ENCODE measurements at places on chromosomes 16 and 17. TPM values are rescaled to one million over a fixed set of nuclear protein-coding genes. Genes with fewer than 3 reads are reported as not detected.

DNA sequence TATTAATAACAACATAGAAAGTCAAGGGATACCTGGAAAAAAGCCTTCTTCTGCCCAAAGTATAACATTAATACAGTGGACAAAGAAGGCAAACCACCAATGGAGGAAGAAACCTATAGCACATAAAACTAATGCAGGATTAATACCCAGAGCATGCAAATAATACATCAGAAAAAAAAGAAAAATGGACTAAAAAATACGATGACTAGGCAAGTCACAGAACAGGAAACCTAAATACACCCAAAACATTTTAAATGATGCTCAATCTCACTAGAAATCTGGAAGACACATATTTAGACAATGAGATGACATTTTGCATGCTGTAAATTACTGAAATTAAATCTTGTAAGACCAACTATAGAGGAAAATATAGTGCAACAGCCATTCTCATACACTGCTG lies 55.9 kb downstream of the MED13 start:
- no peak for DNase-seq

DNA sequence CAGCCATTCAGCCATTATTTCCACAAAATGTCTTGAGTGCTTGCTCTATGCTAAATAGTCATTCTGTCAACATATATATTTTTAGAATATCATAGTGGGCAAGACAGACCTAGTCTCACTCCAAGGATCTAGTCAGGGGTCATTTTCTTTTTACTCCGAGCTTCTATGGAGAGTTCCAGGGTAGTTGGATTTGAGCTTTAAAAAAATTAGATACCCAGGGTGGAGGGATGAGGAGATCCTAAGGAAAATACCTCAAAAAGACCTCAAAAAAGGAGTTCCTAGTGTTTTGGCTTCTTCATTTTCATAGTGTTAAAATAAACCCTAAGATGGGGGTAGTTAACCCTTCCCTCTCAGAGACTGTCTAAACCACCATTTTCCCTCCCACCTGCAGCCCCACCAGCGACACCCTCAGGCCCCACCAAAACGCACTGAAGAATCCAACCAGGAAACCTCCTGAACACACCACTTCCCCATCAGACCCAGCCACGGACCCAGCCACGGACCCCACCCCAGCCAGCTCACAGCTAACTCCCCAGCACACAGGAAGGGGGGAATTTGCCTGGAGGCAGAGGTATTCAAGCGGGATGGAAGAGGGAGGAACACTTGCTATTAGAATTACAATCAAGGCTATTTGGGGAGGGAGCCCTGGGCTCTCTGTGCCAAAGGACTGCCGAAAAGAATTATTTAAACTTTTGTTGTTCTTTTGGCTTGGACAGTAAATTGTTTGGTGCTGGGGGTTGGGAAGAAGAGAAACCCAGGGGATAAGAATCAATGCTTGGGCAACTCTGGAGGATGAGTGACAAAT lies 2.2 kb downstream of the ETV4 start:
- DNase-seq = no peak

GRCh38 chr17:50816771-50817751 lies 18.3 kb upstream of the WFIKKN2 start:
- no peak for DNase-seq

DNA sequence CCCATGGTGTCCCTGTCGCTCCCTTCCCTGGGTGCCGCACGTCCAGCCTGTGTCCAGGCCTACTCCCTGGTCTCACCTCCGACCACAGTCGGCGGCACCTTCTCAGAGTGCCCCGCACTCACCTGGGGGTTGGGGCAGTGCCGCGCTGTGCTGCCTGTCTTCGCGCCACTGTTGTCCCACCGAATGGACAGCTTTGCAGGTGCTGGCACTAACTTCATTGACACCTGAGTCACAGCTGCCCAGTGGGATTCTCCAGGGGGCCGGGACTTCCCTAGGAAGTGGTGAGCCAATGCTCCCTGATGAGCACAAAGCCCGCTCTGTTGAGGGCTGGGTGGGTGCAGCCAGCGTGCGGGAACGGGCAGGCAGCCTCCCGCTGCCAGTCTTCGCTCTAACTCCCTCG lies 24.3 kb upstream of the DBNDD1 start:
- no peak for DNase-seq

DNA sequence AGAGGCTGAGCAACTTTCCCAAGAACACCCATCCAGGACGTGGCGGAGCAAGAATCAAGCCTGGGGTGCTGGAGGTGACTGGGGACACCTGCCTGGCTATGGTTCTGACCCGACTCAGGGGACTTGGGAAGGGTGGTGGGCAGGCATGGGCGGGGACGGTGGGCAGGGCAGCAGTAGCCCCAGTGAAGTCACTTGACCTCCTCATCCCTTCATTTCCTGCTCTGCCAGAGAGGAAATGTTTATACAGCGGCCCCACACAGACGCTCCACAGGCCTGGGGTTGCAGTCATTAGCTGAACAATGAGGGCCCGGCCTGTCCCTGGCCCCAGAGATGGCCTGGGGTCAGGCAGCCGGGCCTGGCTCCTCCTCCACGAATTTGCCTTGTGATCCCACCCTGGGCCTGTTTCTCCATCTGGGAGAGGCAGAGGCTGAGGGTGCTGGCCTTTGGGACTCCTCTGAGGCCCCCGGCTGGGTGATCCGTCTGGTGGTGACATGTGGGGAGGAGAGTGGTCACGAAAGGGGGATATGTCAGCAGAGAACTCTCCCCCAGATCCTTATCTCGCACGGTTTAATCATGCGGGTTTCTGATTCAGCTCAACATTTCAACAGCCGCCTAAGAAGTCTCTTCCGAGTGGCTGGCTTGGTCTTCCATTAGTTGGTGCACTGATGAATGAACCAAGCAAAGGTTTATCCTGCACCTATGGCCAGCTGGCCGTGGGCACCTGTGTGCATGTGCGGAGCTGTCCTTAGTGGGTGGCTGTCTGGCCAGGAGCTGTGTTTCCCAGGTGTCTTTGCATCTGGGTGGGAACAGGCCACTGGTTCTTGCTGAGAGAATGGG lies 175.9 kb downstream of the IRF8 start:
- no peak for DNase-seq

ATP1B2 gene
- not detected for total RNA-seq

NOG gene
- 94.6 TPM for total RNA-seq

- no peak for DNase-seq
These were observed 635 bp downstream of the SCPEP1 start for GRCh38 chr17:56978441-56979090.

- no peak for DNase-seq
These were observed 36.3 kb downstream of the GNA13 start for GRCh38 chr17:65020284-65020683.

DNA sequence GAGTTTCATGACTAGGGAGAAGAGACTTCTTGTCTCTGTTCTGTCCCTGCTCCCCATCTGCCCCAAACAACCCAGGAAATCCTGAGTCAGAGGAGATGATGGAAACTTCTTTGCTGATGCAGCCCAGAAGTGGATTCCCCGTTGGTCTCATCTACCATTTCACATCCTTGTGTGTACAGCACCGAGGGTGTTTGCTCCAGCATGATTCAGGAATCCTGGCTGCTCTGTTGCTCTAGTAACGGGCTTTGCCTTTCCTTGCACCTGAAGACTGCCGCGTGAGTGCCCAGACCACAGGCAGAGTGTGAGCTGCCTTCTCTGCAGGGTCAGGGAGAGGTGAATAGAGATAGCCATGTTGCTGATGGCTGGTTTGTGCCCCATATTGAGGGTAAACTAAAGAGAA lies 408.4 kb downstream of the CPPED1 start:
- DNase-seq = peak; percentile 14

- peak; percentile 89 for DNase-seq
These were observed 12.7 kb upstream of the STAC2 start for GRCh38 chr17:39238311-39238972.

DNA sequence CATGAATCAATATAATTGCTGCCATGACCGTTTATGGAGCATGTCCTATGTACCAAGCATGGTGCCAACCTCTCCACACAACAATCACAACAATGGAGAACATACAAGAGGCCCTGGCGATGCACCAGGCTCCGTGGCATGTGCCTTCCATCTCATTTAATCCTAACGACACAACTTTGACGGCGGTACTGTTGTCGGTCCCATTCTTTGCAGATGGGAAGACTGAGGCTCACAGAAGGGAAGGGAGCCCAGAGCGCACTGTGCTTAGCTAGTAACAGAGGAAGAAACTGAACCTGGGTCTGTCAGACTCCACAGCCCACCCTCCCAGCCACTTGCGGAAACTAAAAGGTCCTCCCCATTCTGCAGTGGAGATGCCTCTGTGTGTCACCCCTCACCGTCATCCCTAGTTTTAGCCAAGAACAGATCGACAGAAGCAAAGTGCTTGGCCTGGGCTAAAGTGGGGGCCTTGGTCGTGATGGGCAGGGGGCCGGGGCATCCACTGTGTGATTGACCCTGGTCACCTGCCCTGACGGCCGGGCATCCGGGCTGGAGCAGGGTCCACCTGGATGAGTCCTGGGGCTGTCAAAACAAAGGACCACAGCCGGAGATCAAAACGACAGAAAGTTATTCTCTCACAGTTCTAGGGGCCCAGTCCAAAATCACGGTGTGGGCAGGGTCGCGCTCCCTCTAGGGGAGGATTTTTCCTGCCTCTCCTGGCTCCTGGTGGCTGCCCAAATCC lies 183.9 kb downstream of the C16orf95 start:
- DNase-seq = no peak

- DNase-seq = no peak
These were observed 6.6 kb downstream of the TMEM114 start for GRCh38 chr16:8583732-8584131.

- DNase-seq = no peak
These were observed 486.2 kb upstream of the RBFOX1 start for GRCh38 chr16:6846452-6846851.

TBC1D16 gene
- total RNA-seq = 31.7 TPM

MT1F gene
- total RNA-seq = not detected

- no peak for DNase-seq
These were observed 14.2 kb downstream of the AMFR start for GRCh38 chr16:56411123-56411522.

WSCD1 gene
- not detected for total RNA-seq

DNA sequence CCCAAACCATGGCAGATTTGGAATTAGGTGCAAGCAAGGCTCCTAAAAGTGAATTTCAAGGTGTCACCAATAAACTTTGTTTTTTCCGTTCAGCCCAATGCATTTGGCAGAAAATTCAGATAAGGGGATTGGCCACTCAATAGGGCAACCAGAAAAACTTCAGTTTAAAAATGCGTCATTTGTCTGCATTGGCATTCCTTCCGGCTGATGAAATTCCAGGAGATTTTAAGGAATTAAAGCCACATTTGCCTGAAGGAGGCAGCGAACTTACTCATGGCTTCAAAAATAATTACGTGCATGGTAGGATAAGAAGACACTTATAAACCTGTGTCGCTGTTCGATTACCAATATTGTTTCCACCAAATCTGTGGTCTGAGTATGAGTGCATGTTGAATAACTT lies 151.9 kb downstream of the SALL1 start:
- no peak for DNase-seq

GRCh38 chr17:17141860-17142552 lies 64.1 kb downstream of the PLD6 start:
- no peak for DNase-seq

HCRT gene
- not detected for total RNA-seq

MMP25 gene
- total RNA-seq = 1.6 TPM

MYH1 gene
- total RNA-seq = not detected

TAC4 gene
- not detected for total RNA-seq

- DNase-seq = no peak
These were observed 23.1 kb downstream of the CDK5RAP3 start for GRCh38 chr17:47993964-47994363.

GRCh38 chr17:46108120-46108519 lies 85.1 kb downstream of the KANSL1 start:
- no peak for DNase-seq

GNAO1 gene
- not detected for total RNA-seq

GRCh38 chr17:43864161-43864984 lies 17.4 kb downstream of the CD300LG start:
- no peak for DNase-seq

- no peak for DNase-seq
These were observed 33.8 kb downstream of the ZNRF1 start for GRCh38 chr16:75032655-75033054.

- DNase-seq = no peak
These were observed 36.9 kb downstream of the CIBAR2 start for GRCh38 chr16:85075236-85075924.

DNA sequence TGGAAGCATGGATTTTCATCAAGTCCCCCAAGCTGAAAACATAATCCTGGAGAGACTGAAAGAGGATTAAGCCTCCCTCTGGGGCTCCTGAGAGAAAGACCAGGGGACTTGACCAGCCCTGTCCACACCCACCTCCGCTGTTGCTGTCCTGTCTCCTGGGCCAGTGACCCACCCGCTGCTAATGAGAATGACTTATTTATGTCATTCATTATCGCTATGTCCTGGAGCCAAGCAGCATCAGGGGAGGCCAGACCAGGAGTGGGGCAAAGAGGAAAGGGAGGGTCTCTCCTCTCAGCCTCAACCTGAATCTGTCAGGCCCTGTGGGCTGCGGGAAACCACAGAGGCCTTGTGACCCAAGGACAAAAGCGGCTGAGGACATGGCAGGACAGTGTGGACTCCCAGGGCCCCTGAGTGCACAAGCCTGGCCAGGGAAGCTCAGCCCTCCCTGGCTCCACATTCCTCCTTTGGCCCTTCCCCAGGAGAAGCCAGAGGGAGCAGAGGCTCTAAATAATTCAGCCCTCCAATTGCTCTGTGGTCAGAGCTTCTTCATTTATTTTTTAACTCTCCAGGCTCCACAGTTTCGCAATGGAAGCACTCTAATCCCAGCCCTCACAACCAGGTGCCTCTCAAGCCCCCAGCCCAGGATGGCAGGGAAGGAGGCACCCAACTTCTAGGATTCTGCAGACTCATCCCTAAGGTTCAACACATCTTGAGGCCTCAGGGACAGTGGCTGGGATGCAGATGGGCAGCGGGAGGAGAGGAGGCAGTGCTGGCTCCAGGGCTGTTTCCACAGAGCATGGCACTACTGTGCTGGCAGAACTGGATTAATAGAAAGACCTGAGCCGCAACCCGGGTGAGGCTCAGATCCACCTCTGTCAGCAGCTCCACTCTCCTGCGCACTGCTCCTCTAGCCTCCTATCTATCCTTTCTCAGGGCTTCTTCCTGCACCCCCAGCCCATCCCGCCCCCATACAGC lies 19.1 kb downstream of the CUEDC1 start:
- DNase-seq = peak; percentile 35

DNA sequence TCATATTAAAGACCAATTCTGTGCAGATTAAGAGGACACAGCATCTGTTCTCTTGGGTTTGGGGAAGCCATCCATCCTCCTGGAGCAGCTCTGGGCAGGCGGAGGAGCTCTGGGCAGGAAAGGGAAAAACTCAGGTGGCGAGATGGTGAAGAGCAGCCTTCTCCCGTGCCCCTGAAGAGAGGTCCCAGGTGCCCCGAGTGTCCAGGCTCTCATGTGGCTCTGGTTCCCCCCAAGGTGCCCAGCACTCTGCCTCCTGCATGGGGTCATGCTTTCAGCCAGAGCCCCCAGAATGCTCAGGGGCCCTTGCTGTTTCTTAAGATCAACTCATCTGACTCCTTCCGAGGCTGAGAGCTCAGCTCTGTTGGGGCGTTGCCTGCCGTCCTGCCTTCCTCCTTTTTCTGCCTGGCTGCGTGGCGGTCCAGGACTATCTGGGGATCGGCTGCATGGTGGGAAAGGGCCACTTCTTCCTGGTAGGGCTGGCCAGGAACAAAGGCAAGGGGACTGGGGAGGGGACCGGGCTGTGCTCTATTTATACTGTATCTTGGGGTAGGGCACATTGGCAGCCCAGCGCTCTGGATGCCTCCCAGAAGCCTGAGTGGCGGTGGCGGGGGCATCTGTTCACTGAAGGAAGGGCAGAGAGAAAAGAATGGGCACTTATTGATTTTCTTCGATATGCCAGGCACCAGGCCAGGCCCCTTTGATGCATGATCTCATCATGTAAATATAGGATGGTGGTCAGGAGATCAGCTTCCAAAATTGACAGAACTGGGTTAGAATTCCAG lies 103.2 kb upstream of the SDK2 start:
- no peak for DNase-seq

All from A172 (cell line).